Activated T-helper 2 cell treated with anti-CD3 and anti-CD28 coated beads, Interferon-gamma antibody, Interleukin-2, Interleukin-4, amounts not matched to agents 10 μg/mL and 5 μg/mL and 100 μg/mL, durations not matched to agents 14 hours and 24 hours and 36 hours (primary cell): ENCODE measurements at places on chromosomes 16 and 17. TPM values are rescaled to one million over a fixed set of nuclear protein-coding genes. Genes with fewer than 3 reads are reported as not detected.

ABHD15 gene
- total RNA-seq = 19.5 and 20.2 TPM in 2 replicates

GRCh38 chr16:53744449-53744848, 40.5 kb downstream of the FTO start:
- DNase-seq = no peak

DNA sequence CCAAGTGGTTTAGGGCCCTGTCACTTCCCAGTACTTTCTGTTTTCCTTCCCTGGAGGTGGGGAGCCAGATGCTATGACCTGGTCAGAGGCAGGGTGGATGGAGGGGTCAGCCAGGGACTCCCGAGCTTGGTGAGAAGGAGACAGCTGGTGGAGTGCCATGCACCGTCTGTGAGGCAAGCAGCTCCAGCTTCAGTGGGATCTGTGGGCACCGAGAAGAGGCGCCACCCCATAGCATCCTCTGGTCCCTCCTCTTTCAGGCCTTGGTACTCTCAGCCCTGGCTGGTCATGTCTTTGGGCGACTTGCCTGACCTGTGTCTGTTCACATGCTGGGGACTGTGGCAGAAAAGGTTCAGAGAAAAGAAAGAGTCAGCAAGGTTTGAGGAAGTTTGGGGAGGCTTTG, 299.3 kb upstream of the N4BP1 start:
- DNase-seq = no peak

EPX gene
- not detected in 2 replicates for total RNA-seq

DNA sequence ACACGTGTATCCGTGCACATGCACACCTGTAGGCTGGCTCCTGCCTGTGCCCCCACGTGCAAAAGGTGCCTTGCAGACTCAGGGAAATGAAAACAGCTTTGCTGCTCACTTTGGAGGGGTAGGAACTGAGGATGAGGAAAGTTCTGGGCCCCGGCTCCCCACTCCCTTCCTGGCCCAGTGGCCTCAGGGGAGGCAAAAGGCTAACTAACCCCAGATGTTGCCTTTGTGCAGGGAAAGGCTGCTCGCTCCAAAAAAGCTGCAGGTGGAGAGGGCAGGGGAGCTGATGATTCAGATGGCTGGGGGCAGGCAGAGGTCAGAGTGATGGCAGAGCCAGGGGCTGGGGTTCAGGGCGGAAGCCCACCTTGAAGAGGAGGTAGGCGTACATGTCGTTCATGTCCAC, 12.4 kb downstream of the PLCD3 start:
- no peak for DNase-seq

RNU2-1 gene
- 5,483 and 5,636 TPM in 2 replicates for total RNA-seq

CNOT1 gene
- 264 and 266 TPM in 2 replicates for total RNA-seq
